ENCODE measurements at places on chromosomes 7 and 10.
A peak's percentile ranks its signal among the peaks of the same experiment; 100 is the strongest.

DNA sequence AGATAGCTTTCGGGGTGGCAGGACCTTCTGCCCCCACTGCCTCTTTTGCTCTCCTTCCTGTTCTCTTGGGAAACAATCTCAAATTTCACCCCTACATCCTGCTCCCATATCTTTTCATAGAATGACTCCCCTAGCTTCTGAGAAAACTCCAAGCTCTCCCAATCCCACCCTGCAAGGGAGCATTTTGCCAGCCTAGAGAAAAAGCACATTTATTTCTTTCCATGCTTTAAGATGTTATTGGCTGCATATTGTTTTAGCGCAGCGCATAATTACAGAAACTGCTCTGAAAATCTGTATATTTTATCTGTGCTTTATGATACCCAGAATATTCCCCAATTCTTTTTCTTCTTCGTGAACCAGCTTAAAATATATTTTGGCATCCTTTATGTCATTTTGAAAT is 601.3 kb downstream of the KCNMA1 start:
- DNase-seq, result no peak

GRCh38 chr7:103811997-103812396 is 177.5 kb downstream of the RELN start:
- no peak for DNase-seq

DNA sequence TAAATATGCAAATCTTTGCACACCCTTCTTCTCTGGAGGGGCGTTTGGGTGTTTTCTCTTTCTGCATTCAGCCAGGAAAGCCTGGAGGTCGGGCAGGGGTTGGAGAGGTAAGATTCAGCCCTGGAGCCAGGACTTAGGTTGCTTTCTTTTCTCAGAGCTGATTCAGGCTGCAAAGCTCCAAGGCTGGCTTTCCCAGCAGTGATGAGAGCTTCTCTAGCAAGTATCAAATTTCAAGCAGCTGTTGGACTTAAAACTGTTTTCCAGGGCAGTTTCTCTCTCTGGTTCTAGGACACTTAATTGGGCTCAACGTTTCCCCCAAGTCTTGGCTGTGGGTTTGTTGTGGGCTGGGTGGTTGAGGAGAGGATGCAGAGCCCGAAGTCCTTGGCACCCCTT is 608 bp downstream of the AKR1B10 start:
- no peak for DNase-seq

GRCh38 chr10:11246752-11247467 is 229.2 kb downstream of the CELF2 start:
- DNase-seq, result no peak

GRCh38 chr7:93036807-93037206 is 81.0 kb downstream of the SAMD9 start:
- DNase-seq, result no peak

GRCh38 chr10:126421756-126422256 is 33.5 kb upstream of the ADAM12 start:
- peak; percentile 94 for DNase-seq

GRCh38 chr10:99858849-99859248 is 76.4 kb downstream of the ABCC2 start:
- DNase-seq, result no peak

- DNase-seq, result no peak
Observed at GRCh38 chr10:63825111-63825510, 303.9 kb downstream of the REEP3 start.

GRCh38 chr7:129721068-129721467 is 109.5 kb downstream of the NRF1 start:
- no peak for DNase-seq

DNA sequence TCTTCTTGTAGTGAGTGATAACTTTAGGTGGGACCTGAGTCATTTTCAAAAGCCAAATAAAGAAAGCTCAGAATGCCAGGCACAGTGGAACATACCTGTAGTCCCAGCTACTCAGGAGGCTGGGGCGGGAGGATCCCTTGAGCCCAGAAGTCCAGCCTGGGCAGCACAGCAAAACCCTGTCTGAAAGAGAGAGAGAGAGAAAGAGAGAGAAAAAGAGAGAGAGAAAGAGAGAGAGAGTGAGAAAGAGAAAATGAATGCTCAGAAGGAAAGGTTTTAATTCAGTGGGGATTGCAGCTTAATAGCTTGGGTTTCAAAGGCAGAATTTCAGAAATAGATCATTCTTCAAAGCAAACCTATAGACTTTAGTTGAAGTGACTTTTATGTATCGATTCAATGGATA is 25.7 kb downstream of the GPNMB start:
- no peak for DNase-seq
